Activated T-cell treated with anti-CD3 and anti-CD28 coated beads for 48 hours (primary cell): ENCODE measurements at places on chromosomes 5 and 9.

DNA sequence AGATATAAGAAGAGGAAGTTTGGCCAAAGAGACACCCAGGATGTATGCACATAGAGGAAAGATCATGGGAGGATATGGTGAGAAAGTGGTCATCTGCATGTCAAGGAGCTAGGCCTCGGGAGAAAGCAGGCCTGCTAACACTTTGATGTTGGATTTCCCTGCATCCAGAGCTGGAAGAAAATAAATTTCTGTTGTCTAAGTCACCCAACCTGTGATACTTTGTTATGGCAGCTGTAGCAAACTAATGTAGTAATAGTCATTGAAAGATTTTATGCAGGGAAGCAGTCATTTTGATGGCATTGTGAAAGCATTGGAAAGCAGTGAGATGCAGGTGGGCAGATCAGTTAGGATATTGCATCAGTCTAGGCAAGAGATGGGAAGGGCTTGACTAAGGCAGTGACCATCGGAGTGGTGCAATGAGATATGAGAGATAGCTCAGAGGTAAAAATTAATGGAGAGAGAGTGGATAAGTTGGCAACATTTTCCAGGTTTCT lies 24.5 kb upstream of the FOCAD start:
- no peak for DNase-seq

DNA sequence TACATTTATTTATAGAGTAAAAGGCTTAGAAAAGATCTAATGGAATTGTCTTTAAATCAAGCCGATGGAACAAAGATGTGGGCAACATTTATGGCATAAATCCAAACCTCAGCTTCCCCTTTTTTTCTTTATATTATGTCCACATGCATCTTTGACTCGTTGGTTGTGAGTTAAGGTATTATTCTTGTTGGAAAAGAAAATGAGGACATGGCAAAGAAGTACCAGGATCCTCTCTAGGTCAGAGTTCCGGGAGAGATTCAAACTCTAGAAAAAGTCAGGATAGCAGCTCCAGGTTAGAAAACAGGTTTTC lies 508 bp upstream of the NME5 start:
- no peak for DNase-seq

- DNase-seq = no peak
These were observed 36.7 kb downstream of the MRPS27 start for GRCh38 chr5:72283358-72283757.

- no peak for DNase-seq
These were observed 103.2 kb upstream of the SPATA31D4 start for GRCh38 chr9:81824802-81825730.

DNA sequence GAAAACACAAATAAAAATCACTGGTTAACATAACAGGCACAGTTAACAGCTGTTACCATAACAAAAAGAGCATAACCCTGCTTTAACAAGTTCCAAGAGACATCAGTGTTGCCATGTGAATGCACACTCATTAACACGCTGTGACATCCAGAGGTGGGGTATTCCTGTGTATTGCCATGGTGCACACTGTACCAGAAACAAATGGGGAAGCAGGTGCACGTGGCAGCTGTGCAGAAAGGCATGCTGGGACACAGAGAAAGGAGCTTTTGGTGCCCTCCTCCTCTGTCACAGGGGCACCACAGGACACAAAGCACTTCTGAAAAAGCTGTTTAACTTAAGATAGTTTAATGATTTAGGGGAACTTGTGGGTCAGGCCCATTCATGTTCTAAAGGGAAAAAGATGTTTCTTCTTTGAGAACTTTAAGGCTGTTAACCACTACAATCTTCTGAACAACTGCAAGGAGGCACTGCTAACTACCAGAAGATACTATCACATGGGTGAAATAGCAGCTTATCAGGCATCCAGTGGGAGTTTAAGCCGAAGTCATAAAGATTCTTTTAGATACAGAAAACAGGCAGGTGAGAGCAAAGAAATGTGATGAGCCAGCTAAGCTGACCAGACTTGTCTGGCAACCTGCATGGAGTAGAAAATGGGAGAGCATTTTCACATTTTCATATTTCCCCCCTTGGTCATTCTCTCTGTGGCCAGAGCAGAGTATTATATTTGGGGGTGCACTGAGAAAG lies 56.4 kb upstream of the GOLPH3 start:
- no peak for DNase-seq

- no peak for DNase-seq
These were observed 5.7 kb downstream of the AGGF1 start for GRCh38 chr5:77035950-77036349.

DNA sequence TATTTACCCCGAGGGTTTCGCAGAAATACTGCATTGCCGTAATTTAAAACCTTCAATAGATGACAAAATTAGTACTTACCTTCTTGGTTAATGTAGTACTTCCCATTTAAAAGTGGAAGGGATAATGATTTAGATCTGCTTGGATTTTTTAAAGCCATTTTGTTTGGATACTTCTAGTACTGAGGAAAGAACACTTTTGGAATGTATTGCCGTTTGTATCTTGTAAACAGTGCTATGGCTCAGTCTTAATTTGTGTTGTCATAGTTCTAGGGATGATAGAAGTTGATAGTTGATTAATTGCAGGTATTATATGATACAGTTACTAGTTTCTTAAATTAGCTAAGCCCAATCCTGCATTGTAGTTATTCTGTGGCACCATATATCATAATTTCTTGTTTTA lies 33.1 kb downstream of the TNPO1 start:
- DNase-seq = no peak

- DNase-seq = no peak
These were observed 17.2 kb downstream of the ENHO start for GRCh38 chr9:34505370-34506120.

- DNase-seq = no peak
These were observed 29.7 kb upstream of the FAM169A start for GRCh38 chr5:74895906-74896305.

DNA sequence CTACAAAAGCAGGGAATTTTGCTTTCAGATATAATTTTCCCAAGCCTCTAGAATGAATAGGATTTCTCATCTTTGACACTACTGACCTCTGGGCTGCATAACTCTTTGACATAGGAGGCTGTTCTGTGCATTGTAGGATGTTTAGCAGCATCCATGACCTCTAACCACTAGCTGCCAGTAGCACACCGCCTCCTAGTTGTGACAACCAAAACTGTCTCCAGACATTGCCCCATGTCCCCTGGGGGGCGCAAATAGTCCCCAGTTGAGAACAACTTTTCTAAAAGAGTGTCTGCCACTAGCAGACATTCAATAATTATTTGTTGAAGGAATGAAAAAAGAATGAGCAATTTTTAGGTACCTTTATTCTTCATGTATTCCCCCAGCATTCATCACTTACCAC lies 51.8 kb downstream of the POU4F3 start:
- DNase-seq = no peak

DNA sequence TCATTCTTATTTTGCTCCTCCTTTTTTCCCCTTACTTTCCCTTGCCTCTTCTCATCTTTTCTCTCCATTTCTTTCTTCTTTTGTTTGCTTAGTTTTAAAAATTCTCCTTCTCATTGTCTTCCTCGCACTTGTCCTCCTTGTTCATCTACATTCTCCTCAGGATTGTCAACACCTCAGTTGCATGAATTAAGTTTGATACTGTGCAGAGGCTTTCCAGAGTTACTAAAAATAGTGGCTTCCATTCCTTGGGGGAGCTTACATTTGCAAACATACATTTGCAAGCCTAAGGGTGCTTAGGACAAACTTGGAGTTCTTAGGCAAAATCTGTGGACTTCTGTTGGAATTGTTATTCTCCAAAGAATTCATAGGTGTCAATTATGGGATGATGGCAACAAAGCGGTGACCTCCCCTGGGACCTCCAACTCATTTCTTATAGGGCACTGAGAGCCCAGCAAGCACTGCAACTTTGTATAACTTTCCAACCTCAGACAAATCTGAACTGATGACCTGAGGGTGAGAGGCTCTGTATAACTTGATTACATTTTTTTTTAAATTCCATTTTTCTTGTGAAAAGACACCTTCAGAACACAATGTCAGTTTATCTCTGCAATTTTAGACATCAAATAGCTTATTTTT lies 371.4 kb downstream of the TMEM38B start:
- no peak for DNase-seq

- no peak for DNase-seq
These were observed 197.1 kb downstream of the MEF2C start for GRCh38 chr5:88685591-88686541.

GRCh38 chr5:126348855-126349635 lies 74.2 kb upstream of the GRAMD2B start:
- no peak for DNase-seq

- DNase-seq = no peak
These were observed 497.2 kb downstream of the MAT2B start for GRCh38 chr5:164002628-164003027.

DNA sequence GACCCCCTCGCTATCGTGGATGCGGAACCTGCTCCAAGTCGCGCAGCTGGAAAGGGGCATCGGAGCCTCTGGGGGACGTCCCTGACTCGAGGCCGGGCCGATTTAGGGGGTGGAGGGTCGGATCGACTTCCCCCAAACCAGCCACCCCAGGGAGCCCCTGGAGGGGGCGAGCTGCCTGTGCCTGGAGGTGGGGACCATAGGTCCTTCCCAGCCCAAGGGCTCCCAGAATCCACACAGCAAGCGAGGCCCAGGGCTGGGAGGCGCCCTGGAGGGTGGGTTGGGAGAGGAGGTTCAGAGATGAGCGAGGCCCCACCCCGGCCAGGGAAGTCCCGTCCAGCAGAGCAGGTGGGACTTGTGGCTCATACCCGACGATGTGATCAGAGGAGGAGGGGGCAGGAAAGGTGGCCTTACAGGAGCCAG lies 147.6 kb downstream of the GAPVD1 start:
- DNase-seq = no peak

DNA sequence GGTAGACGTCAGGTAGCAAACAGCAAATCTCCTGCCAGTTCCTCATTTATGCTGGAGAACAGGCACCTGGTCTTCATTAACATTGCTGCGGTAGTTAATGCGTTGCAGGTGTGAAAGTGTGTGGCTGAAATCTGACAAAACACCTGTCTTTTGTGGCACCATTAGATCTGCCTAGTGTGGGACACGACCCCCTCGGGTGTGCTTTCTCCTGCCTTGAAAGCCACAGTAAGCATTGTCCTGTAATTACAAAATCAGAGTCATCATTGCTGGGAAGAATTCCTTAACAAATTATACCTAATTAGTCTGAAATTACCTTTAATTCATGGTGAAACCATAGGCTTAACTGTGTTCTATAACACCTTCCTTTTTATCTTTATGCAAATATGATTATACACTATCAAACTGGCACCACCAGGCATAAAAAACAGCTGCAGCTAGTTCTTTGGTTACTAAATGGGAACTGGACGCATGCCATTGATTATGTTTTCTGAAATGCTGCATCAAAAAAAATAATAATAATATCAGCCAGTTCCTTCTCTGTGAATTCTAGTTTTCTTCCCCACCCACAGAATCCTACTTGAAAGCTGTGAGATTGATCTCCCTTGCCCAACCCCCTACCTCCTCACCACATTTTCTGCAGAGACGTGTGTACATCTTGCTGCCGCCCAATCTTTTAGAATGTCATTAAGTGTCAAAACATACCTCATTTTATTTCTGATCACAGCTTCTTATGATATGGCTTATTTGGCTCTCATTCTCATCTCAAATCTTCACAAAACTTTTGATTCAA lies 374.0 kb downstream of the NFIB start:
- DNase-seq = no peak

- no peak for DNase-seq
These were observed 1.8 kb upstream of the PROP1 start for GRCh38 chr5:177997846-177998245.

DNA sequence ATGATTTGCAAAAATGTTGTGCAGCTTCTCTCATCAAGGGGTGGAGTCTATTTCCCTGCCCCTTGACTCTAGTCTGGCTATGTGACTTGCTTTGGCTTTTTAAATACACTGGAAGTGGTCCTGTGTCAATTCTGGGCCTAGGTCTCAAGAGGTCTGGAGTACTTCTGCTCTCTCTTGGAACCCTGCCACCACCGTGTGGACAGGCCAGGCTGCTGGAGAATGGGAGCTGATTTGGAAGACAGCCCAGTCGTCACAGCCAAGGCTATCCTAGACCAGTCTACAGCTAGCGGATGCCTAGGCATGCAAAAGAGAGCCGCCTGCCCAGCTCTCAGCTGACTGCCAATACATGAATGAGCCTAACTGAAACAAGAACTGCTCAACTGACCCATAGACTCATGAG lies 56.7 kb upstream of the CLINT1 start:
- no peak for DNase-seq

DNA sequence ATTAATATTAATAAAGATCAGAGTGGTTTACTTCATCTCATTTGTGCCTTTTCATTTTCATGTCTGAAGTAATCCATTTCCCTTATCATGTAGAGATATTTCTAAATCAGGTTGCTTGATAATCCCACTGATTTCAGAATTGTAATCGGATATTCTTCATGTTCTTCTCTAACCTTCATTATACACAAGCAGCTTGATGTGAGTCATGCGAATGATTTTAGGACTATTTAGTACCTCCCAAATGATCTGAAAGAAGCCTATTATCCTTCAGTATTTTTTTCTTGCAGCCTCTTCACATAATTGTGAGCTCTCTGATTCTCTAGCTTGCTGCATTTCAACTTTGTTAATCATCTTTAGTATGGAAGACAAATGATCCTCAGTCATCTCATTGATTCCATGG lies 182.0 kb downstream of the GIN1 start:
- no peak for DNase-seq

- no peak for DNase-seq
These were observed 57.6 kb downstream of the ANKRD55 start for GRCh38 chr5:56175488-56175887.

- no peak for DNase-seq
These were observed 123.3 kb upstream of the MVB12B start for GRCh38 chr9:126203313-126203712.

GRCh38 chr9:123725389-123725788 lies 204.5 kb downstream of the DENND1A start:
- no peak for DNase-seq

GRCh38 chr9:131060900-131061630 lies 35.3 kb upstream of the AIF1L start:
- no peak for DNase-seq

- no peak for DNase-seq
These were observed 101.7 kb upstream of the FST start for GRCh38 chr5:53378590-53379247.

- no peak for DNase-seq
These were observed 16.8 kb downstream of the PHF2 start for GRCh38 chr9:93593144-93593658.

GRCh38 chr9:74120470-74120869 lies 376.7 kb upstream of the RORB start:
- DNase-seq = no peak

GRCh38 chr9:69743930-69744329 lies 15.9 kb downstream of the PTAR1 start:
- no peak for DNase-seq
